ENCODE measurements at places on chromosomes 4 and X. TPM values are rescaled to one million over a fixed set of nuclear protein-coding genes. Genes with fewer than 3 reads are reported as not detected.

HAND2 gene
- total RNA-seq = 1.1 TPM

P2RY8 gene
- total RNA-seq = 27.6 TPM

PIR gene
- total RNA-seq = 15.9 TPM

SOWAHB gene
- total RNA-seq = 0.09 TPM

NXF2 gene
- not detected for total RNA-seq

CXCL1 gene
- 203 TPM for total RNA-seq

XKRX gene
- 1.2 TPM for total RNA-seq

NUDT11 gene
- 0.77 TPM for total RNA-seq

NLGN4X gene
- total RNA-seq = 9.8 TPM

SATL1 gene
- not detected for total RNA-seq

EPGN gene
- not detected for total RNA-seq

ANXA5 gene
- total RNA-seq = 243 TPM

TCEAL6 gene
- total RNA-seq = not detected

PABPC1L2B gene
- total RNA-seq = not detected

TRIM61 gene
- 1.5 TPM for total RNA-seq

PNCK gene
- not detected for total RNA-seq

TCEAL5 gene
- total RNA-seq = not detected

EFNB1 gene
- 22.0 TPM for total RNA-seq

LRCH2 gene
- 3.1 TPM for total RNA-seq

DUSP21 gene
- total RNA-seq = not detected

PCYT1B gene
- 0.33 TPM for total RNA-seq

HMGN5 gene
- total RNA-seq = 7.7 TPM

NLGN3 gene
- total RNA-seq = 0.84 TPM

LDB2 gene
- 113 TPM for total RNA-seq

TRO gene
- 5.2 TPM for total RNA-seq

TCP11X2 gene
- total RNA-seq = not detected

IL2RG gene
- total RNA-seq = 129 TPM

CSN1S1 gene
- total RNA-seq = not detected

ESX1 gene
- total RNA-seq = not detected

PCDH19 gene
- 0.06 TPM for total RNA-seq
